ENCODE measurements at places on chromosomes 11 and 22.
A peak's percentile ranks its signal among the peaks of the same experiment; 100 is the strongest.

DNA sequence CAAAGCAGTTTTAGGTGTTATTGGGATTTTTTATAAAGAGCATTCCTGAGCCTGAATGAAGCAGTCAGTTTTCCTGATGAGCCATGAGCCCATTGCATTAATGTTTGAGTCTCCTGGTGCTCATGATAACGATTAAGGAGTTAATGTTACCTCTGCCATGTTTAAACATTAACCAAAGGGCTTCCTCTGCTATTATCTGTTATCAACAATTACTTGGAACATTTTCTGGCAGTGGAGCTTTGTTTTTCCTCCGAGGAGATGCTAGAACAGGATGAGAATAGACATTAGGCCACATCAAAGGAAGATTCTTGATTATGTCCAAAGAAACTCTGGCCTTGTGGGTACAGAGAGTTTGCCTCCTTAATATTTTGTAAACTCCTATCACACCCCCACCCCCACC, 49.9 kb downstream of the ZNRF3 start:
- DNase-seq = no peak

GRCh38 chr11:105181521-105181920, 42.0 kb upstream of the CARD18 start:
- DNase-seq = no peak

DNA sequence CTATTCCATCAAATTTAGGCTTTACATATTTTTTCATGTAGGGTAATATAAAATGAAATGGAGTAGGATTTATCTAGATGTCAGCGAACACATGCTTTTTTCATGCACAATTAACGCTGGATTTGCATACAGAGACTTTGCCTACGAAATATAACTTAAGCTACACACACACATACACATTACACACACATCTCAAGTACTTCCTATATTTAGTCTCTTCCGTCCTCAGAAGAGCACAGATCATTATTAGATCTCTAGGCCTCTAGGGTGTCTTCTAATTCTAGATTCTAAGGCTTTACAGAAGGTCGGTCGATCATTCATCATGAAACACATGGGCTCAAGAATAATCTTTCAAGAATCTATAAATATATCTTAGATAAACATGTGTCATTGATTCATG, 3.8 kb upstream of the MS4A13 start:
- no peak for DNase-seq

DNA sequence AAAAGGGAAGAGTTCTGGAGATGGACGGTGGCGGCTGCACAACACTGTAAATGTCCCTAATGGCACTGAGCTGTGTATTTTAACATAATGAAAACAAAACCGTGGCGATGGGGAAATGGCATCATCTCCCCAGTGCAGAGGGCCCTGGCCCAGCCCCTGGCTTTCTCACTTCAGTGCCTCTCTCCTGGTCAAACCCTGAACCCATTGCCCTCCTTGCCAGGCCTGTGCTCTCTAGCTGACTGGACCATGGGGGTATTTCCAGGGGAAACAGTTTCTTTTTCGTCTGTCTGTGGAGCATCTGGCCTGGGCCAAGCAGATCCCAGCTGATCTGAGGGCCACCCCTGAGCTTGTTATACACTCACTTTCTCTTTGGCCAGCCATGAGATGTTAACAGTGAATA, 17.4 kb upstream of the NAP1L4 start:
- no peak for DNase-seq

- no peak for DNase-seq
Observed at GRCh38 chr11:111417011-111417765, 38.1 kb upstream of the POU2AF1 start.

DNA sequence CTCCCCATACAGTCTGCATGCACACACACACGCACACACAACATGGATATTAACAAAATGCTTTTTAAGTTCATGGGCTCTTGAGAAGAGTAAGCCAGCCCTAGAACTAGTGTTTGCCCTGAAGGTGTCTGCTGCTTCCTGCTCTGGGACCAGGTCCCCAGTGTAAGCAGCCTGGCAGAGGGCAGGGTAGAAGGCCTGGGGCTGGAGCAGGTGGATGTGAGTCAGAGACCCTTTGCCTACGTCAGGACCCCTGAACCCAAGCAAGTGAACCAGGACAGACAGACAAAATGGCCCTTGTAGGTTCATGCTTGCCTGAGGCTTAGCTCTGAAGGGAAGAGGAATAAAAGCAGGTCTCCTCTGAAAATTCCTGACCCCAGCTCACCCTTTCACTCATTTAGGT, 357.9 kb downstream of the TBC1D22A start:
- DNase-seq = no peak

DNA sequence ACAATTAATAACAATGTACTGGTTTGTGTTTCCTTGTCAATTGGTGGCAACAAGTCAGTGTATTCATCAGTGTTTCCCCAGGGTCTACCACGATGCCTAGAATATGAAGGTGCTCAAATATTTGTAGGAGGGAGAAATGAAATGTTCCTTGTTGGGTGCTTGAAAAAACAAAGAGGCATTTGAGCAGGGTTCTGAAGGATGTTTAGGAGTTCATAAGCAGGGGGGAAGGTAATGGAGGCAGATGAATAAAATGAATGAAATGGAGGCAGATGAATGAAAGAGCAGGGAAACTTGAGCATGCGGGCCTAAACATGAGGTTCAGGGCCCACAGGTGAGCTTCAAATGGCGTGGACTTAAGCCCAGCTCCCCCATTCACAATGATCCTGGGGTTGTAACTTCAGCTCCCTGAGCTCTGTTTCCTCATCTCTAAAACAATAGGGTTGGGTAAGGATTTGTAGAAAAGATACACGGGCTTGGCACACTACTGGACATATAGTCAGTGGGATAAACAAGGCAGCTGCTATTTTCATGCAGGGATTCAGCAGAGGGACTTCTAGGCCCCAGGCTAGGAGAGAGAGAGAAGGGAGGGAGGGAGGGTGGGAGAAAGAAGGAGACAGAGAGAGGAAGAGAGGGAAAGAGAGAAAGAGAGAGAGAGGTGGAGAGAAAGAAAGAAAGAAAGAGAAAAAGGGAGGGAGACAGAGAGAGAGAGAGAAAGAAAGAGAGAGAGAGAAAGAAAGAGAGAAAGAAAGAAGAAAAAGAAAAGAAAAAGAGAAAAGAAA, 73.7 kb downstream of the MN1 start:
- no peak for DNase-seq

- peak; percentile 87 for DNase-seq
Observed at GRCh38 chr22:50185375-50186087, at the start of gene TRABD. Gene TRABD, plus strand, starts transcription at chr22:50185913. Its CDS starts 7,148 bp downstream, at chr22:50193061.

DNA sequence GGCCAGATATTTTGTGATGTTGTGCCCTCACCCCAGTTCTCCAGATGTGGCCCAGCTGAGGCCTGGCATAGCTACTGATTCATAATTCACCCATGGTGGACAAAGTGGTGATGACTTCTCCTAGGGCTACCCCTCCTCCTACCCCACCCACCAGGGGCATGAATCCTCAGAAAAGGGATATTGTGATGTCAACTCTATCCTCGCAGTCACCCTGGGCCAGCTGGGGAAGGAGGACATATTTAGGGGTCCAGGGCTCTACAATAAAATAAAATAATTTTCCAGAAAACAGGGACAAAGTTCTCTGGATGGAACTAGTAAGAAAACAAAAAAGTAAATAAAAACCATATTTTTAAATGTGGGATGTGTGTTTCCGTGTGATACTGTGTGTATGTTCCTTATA, at the start of gene UBQLNL:
UBQLNL (minus strand) TSS at position 101 of the 400 bp plus-strand sequence. CDS start 258 bp downstream, outside the sequence.
- no peak for DNase-seq

DNA sequence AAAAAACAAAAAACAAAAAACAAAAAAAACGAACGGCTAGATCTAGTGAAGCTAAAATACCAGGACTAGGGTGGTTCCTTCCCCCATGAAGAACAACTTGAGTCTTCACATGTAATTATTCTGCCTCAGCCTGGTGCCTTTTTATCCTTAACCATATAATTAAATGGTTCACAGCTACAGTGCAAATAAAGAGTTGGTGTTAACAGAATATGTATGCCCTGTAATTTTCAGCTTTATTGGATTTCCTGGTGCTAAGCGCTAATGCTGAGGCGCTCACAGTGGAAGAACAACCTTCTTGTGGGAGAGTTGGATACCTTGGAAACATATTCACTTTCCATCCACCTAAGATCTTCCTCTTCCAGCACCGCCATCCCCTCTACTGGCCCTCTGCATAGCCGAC, 158.5 kb upstream of the SORL1-AS1 start:
- DNase-seq = no peak

DNA sequence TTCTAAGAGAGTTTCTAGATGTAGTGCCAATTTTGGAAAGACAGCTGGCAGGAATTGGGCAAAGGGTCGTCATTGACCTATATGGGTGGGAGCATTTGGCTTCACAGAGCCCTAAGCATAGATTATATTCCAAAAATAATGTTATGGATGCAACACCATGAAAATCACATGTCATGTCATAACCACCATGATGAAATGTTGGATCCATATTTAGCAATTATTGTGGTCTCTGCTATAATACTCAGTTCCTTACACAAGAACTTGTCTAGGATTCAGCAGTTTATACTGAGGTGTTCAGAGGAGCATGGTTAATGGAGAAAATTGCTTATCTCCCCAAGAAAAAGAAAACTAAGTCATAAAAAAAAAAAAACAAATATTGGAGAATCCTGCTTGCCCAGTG, 31.6 kb downstream of the NTM start:
- no peak for DNase-seq

- DNase-seq = no peak
Observed at GRCh38 chr11:79095424-79095823, 345.4 kb downstream of the TENM4 start.

DNA sequence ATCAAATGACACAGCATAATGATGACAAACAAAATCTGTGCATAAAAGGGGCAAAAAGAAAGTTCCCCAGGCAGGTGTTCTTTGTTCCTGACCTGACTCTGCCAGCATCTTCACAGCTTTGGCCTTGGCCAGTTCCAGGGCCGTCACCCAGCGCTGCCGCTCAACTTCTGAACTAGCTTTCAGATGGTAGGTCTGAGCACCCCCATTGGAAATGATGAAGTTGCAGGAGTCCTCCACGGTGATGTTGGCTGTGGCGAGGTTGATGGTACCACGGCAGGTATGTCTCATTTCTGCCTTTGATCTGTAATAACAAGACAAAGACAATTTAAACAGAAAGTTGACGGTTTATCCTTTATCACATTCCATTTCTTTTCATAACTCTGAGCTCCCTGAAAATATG, 5.3 kb downstream of the OSBP start:
- no peak for DNase-seq

GRCh38 chr11:94787801-94788200, 19.6 kb downstream of the AMOTL1 start:
- DNase-seq = no peak

DNA sequence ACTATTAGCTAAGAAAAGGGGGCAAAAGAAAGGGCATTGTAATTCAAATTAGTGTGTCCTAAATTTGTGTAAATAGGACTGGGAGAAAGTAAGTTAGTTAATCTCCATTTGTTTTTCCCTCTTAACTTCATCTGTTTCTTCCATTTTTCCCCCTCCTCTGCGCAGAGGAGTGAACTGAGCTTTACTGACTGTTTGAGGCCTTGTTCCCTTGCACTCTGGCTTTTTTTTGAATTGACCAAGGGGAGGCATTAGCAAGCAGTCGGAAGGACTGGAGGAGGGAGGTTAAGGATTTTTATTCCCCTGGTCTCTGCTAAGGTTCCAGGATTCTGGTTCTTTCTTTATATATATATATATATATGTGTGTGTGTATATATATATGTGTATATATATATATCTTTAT, 15.2 kb upstream of the FANCF start:
- no peak for DNase-seq

- DNase-seq = peak; percentile 96
Observed at GRCh38 chr22:42070517-42071422, at the start of gene NAGA. Gene NAGA, minus strand, starts transcription at chr22:42070812. Its CDS starts 515 bp downstream, at chr22:42070297.

DNA sequence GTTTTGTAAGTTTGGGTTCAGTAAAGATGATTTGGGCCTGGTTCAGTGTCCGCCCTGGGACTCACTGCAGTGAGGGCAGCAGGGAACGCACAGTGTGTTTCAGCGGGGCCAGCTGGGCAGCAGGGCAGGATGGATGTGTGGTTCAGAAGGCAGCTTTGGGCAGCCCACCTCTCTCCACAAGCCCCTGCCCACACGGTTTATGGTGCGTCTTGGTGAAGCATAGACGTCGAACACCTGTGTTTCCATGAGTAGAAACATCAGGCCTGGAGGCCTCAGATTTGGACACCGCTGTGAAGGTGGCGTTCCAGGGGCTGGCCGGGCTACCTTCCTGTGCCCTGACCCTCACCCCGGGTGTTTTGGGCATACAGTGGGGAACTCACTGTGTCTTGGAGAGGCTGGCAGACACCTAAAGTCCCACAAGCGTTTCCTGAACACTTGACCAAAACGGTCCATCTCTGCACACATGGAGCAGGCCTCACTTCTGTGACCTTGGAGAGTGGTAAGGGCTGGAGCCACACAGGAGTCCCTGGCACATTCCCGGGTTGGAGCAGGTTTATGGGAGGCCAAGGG, 59.0 kb downstream of the ST14 start:
- DNase-seq = no peak

DNA sequence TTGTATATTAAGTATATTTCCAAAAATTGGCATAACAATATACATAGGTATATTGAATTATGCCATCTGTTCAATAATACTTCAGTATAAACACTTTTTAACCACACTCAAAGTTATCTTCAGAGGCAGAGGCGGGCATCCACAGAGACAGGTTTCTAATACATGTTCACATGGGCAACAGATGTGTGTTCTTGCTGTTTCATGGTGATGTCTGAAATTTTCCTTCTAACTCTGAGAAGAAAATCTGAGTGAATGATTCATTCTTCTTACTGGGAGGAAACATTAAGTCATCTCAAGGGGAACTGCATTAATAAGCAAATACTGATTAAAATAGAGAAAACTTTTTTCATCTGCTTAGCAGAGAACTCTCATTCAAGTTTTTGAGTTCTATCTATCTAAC, 1074.5 kb downstream of the LRRC4C start:
- DNase-seq = no peak

DNA sequence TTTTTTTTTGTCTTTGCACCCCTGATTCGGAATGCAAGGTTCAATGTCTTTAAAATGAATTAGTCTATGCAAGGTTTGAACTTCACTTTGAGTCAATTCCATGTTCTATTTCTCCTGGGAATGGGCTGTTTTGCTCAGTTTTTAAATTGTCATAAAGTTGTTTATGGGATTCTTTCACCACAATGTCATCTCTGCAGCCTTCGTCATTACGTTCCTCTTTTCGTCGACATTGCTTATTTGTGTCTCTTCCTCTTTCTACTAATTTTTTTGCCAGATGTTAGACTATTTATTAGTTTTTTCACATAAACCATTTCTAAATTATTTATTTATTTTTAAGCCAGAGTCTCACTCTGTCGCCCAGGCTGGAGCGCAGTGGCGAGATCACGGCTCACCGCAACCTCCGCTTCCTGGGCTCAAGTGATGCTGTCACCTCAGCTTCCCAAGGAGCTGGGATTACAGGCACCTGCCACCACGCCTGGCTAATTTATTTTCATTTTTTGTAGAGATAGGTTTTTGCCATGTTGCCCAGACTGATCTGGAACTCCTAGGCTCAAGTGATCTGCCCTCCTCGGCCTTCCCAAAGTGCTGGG, 7.1 kb upstream of the TNNT3 start:
- DNase-seq = no peak

Measured in T-helper 2 cell (primary cell).